Hematopoietic multipotent progenitor cell treated with erythropoietin and hydrocortisone succinate and interleukin-3 and kit ligand, for 6 days (in vitro differentiated cells): ENCODE measurements at places on chromosomes 7 and 10.
A peak's percentile ranks its signal among the peaks of the same experiment; 100 is the strongest.

DNA sequence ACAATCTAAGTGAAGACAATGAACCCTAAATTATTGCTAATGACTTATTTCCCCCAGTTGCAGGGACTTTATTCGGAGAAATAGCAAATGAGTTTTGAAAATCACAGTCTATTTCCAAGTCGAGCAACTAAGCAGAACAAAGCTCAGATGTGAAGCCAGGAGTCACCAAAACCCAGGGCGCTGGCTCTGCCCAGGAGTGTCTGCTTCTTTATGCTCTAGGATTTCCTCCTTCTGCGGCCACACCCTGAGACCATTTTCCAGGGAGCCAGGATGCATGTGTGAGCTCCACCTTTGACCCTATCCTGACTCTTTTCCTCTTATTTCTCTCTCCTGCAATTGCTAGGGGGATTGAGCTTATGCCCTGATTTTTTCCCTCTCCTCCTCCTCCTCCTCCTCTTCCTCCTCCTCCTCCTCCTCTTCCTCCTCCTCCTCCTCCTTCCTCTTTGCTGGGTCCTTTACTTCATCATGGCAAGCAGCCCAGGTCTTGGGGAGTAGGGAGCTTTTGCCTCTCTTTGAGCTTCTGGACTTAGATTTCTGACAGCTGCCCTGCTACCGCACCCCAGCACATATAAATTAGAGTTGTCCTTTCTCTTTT is 234.4 kb downstream of the ARL4A start:
- no peak for DNase-seq

GRCh38 chr7:21185653-21186265 is 242.1 kb upstream of the SP4 start:
- DNase-seq, result no peak

DNA sequence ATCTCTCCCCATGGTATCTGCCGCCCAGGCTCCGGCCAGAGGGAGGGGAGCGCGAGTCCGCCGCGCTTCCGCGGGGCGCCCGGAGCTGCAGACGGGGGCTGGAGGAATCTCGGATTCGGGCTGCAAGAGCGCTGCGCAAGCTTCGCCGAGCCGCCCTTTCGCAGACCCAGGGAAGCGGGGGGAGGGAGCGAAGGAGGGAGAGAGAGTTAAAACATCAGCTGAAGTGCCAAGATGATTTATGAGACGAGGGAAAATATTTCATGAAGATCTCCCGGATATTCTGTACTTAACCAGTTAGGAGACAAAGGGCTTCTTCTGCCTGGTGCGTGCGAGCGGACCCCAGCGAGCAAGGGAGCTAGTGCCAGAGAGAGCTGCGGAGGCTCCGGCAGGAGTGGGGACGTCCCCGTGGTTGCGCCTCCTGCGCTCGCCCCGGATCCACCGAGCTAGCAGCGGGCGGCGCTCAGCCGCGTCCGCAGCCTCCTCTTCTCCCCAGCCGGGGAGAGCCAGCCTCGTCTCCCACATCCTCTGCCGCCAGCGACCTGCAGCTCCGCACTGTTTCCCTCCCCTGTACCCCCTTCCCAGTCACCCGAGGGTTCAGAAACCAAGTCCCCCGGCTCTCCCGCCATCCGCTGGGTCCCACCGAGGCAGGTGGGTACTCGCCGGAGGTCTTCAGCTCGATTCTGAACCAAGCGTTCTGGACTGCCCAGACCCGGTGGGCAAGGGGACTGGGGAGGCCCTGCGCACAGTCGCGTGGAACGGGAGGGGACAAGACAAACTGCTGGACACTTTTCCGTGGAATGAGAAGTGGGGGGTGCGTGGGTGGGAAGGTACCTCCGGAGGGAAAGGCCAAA is 1.0 kb upstream of the PAX2 start:
- no peak for DNase-seq

GRCh38 chr10:124691002-124691401 is 53.2 kb downstream of the FAM53B start:
- no peak for DNase-seq

- DNase-seq, result no peak
Observed at GRCh38 chr10:23046027-23046426, 49.4 kb upstream of the MSRB2 start.

DNA sequence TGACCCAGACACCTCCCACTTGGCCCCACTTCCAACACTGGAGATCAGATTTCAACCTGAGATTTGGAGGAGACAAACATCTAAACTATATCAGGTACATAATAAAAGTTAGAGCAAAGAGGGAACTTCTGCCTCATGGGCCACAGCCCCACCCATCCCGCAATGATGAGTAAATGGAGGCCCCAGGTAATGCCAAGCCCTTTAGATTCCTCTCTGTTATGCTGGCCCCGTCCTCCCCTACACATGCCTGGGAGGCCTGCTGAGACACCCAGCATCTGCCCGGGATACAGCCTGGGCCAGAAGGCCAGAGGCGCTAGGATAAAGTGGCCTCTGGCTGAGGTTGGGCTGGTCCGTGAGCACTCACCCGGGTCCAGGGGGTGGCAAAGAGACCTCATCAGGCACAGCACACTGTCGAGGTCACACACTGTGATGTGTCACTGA is 185.5 kb upstream of the SH2B2 start:
- DNase-seq, result no peak

- DNase-seq, result no peak
Observed at GRCh38 chr7:83509255-83510021, 139.5 kb downstream of the SEMA3E start.

DNA sequence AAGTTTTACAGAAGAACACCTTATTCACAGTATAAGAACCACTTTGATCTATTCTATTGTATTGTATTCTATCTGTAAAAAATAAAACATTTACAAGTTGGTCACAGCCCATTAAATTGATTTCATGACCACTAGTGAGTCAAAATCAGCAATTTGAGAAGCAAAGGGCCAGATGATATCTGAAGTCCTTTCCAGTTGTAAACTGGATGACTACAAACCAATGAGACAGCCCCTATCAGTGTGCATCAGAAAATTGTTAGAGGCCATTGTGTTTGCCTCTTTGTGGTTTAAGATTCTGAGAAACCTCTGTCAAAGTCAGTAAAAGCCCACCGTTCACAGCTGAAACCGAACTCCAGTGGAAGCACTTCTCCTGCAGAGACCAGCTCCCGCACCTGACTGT is 54.8 kb downstream of the TBXAS1 start:
- peak; percentile 38 for DNase-seq

DNA sequence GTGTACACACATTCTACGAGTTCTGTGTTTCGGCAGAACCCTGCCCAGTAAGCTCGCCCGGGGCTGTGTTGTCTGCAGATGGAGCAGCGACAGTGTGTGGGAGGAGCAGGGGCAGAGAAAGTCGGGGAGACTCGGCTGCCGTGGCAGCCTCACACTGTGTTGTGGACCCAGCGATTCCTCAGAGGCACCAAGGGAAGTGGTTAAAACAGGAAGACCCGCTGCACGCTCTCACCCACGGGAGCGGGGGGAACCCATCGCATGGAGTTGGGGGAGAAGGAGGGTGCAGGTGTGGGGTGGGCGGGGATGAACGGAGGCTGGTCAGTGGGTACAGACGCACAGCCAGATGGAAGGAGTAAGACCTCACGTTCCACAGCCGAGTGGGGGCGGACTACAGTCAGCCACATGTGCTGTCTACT is 250.2 kb downstream of the ELFN1 start:
- DNase-seq, result peak; percentile 55

GRCh38 chr7:130948822-130949221 is 214.8 kb upstream of the KLF14 start:
- DNase-seq, result no peak

GRCh38 chr10:35259769-35260397 is 76.4 kb upstream of the CCNY start:
- no peak for DNase-seq

- no peak for DNase-seq
Observed at GRCh38 chr10:29034592-29034991, 254.3 kb upstream of the LYZL1 start.

- DNase-seq, result peak; percentile 63
Observed at GRCh38 chr10:5297466-5297865, 67.3 kb upstream of the UCN3 start.

GRCh38 chr7:42914009-42914408 is 2.1 kb upstream of the C7orf25 start:
- no peak for DNase-seq

- no peak for DNase-seq
Observed at GRCh38 chr7:106178593-106179134, 66.6 kb upstream of the SYPL1 start.

DNA sequence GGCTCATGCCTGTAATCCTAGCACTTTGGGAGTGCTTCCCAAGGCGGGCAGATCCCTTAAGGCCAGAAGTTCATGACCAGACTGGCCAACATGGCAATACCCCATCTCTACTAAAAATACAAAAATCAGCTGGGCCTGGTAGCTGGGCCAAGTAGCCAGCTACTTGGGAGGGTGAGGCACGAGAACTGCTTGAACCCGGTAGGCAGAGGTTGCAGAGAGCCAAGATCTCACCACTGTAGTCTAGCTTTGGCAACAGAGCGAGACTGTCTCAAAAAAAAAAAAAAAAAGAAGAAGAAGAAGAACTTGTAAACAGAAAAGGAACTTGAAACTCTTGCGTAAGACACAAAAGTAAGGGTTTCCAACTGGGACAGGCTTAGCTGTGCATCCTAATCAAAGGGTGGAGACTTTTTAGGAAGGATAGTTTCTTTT is 5.6 kb upstream of the IFIT2 start:
- DNase-seq, result peak; percentile 60

DNA sequence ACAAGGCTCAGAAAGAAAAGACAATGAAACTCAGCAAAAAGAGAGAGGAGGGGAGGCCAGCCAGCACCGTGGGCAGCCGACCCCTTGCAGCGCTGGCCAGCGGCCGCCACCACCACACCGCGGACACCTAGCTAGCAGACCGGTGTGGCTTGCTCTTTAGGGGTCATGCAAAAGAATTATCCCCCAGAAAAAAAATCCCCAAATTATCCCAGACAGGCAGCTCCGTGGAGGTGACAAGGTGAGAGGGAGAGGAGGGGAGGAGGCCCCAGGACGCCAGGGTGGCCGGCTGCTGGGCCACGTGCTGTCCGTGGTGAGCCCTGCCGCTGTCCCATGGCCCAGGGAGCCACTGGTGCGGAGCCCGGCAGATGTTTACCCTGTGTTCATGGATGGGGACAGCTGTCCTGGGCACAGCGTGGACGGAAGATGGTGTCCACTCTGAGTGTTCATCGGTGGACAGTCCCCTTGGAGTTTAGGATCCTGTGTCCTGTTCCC is 16.5 kb downstream of the YKT6 start:
- DNase-seq, result no peak

DNA sequence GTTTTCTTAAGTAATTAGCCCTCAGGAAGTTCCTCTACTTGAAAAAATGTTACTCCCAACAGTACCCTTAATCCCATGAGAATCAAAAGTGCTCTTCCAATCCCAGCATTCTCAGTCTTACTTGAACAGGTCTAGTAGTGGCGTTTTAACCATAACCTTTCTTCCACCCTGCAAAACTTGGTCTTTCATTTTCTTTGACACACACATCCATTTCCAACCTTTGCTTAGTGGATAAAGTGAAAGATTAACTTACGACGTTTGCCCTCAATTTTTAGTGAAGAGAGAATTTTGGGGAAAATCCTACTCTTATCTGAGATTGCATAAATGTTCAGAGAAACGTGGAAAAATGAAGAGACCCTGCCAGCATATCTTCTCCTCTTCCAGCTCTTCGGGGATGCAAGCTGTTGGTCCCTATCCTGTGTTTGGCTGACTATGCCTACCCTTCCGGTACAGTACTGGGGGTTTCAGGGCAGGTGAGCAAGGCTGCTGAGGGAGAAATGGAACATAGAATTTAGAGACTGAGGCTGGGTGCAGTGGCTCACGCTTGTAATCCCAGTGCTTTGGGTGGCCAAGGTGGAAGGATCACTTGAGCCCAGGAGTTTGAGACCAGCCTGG is 18.8 kb downstream of the WBP1L start:
- DNase-seq, result no peak

DNA sequence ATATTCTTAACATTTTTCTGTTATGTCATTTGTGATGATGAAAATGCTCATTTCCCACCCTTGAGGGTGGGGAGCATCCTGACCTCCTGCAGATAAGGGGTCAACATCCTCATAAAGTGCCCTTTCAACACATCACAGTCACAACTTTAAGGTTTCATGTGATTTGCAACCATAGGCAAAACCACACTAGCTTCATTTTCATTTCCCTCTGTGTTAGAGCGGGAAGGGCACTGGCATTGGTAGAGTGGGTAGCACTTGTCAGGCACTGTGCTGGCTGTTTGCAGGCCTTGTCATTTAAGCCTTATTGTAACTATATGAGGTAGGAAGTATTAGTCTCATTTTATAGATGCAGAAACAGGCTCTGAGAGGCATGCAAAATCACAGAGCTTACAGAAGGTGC is 39.8 kb downstream of the PSMC2 start:
- no peak for DNase-seq

DNA sequence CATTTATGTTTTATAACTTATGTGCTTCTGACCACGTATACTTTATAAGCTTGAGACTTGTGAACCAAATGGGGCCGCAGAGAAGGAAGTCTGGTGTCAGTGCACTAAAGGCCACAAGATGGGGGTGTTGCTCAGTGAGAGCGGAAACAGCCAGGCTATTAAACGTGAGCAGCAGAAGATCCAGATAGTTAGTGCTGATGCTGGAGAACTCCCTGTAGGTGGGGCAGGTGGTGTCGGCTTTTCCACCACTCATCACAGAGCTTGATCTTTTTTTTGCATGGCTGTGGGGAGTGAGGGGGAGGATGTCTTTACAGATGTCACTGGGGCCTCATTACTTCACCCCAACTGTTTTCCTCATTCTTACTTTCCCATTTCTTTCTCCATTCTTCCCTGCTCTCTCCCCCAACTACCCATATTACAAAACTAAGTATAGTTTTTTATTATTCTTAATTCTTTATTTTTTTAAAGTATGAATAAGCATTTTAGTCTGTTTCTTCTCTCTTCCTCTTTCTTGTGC is 34.7 kb downstream of the ACADSB start:
- DNase-seq, result peak; percentile 86

DNA sequence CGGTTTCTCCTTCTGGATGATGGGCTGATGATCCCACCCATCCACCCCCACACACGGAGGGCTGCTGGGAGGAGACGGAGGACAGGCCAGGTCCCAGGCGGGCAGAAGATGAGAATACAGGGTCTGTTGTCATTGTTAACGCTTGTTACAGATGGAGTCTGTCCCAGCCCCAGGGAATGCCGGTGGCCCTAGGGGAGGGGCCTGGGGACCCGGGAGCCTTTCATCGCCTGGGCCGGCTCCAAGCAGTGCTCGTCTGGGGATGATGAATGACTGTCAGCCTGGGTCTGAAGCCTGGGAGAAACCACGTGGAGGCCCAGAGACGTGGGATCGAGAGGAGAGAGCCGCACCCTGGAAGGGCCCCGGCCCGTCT is 69.2 kb downstream of the UNCX start:
- no peak for DNase-seq

GRCh38 chr10:59216178-59216869 is 39.9 kb downstream of the PHYHIPL start:
- DNase-seq, result no peak

- no peak for DNase-seq
Observed at GRCh38 chr7:42029405-42029804, 207.6 kb downstream of the GLI3 start.

DNA sequence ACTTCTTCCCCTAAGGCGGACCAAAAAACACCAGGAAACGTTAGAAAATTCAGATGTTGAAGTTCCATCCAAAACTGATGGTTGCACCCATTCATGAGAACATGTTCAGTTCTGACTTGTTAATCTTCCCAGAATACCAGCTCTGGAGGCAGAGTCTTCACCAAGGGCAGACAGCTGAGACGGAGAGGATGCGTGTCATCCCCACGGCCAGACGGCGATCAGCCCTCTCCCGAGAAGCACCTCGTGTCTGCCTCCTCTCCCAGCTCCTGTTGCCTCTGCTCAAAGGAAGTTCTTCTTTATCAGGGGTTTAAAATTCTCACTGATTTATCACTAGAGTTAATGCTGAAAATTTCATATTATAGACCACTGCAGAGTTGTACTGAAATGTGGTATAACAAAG is 269.7 kb downstream of the ZMYND11 start:
- no peak for DNase-seq

GRCh38 chr10:132616170-132616995 is 78.8 kb downstream of the INPP5A start:
- peak; percentile 21 for DNase-seq
